C1 segment of cervical spinal cord (tissue), 14 donors: ENCODE measurements at places on chromosomes 13 and 19.
A peak's percentile ranks its signal among the peaks of the same experiment; 100 is the strongest.

GRCh38 chr13:27482983-27483382 is 32.6 kb upstream of the MTIF3 start:
- DNase-seq, result no peak

DNA sequence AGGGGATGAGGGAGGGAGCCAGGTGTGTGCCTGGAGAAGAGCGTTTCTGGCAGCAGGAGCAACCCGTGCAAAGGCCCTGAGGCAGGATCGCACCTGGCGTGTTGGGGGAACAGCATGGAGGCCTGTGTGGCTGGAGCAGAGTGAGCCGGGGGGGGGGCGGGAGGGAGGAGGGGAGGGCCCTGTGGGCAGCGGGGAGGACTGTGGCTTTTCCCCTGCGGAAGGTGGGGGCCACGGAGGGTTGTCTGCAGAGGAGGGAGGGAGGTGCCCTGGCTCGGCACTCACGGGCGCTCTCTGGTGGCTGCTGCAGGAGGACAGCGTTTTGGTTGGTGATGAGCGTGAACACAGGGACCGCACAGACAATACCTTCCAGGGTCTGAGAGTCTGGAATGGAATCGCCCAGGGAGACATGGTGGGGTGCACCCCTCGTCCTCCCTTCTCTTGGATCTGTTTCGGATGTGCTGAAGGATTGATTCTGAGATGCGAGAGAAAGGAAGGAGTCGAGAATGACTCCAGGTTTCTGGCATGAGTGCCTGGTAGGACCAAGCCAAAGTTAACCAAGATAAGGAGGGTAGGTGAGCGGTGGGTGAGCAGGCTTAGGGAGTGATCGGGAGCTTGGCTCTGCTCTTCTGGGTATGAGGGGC is 6.5 kb downstream of the RAB11B start:
- DNase-seq, result peak; percentile 23

GRCh38 chr13:98960606-98961502 is 17.0 kb downstream of the DOCK9 start:
- DNase-seq, result no peak

- no peak for DNase-seq
Observed at GRCh38 chr19:41978470-41978869, 15.6 kb downstream of the ATP1A3 start.

GRCh38 chr13:91228108-91228507 is 119.4 kb upstream of the MIR17HG start:
- DNase-seq, result no peak

DNA sequence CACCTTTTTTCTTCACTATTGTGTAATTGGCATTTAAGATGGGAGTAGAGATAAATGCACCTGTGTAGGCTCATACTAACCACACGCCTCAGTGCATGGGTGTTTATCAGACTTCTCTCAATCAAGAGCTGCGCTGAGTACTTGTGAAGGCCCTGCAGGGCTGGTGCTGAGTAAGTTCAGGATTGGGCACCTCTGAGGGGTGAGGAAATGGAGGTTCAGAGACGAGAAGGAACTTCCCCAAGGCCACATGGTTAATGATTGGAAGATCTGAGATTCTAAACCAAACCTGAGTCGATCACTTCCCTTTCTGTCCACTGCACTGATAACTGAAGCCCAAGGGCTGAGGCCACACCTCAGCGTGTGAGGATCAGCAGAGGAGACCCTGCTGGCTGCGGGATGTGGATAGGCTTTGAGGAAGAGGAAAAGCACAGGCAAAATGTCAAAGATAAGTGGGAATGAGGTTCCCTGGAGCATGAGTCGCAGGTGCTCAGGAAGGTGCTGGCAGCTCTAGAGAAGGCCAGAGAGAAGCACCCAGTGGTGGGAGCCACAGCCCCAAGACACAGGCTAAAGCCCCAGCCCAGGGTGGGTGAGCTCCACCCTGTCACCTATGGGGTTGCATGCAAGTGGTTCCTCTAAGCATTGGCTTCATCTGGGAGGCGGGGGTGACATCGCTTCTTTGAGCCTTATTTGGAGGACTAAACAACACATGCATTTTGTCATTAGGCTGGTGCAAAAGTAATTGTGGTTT is 32.3 kb upstream of the GJB6 start:
- no peak for DNase-seq

- no peak for DNase-seq
Observed at GRCh38 chr13:98305670-98306069, 128.6 kb upstream of the RNF113B start.

- DNase-seq, result no peak
Observed at GRCh38 chr13:19182536-19182935, 912 bp upstream of the TUBA3C start.

DNA sequence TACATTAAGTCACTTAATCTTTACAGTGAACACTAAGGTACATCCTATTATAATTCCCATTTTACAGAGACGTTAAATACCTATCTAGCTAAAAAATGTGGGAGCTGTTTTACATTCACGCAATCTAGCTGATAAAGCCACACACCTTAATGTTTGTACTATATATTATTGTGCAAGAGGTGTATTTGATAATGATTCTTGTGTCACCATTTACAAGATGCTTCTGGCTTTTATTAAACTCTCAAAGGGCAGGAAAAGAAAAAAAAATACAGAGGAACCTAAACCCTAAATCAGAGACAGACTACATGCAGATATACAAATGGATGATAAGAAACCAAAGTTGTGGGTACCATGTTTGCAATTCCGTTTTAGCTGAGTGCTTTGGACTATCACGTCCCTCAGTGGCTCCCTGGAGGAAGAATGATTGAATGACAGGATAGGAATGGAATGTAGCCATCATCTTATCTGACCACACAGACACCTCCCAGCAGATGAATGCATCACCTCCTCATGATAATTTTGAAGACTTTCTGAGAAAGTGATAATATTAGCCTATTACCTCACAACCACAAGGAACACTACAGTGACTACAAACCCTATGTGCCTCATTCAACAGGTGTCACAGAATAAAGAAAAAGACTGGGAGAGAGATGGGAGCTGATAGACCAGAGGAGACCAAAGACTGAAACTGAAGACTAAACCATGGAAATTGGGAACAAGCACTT is 230.5 kb upstream of the SERP2 start:
- no peak for DNase-seq

GRCh38 chr19:29767039-29767735 is 44.6 kb upstream of the CCNE1 start:
- DNase-seq, result no peak

DNA sequence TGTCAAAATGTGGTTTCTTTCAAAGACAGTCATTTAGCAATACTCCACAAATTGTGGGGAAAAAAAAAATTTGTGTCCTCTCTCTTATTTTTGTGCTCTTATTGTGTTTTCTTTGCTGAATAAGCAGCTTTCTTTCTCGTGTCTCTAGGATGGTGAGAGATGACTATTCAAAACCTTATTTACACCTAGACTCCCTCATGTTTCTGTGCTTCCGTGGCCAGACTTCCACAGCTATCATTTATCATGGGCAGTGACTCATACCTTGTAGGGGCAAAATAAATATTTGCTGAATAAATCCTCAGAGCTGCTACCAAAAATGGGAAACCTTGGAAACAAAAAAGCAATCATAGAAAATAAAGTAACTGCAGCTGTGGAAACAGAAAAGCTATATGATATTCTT is 204.9 kb upstream of the MIR17HG start:
- no peak for DNase-seq

GRCh38 chr19:16579381-16579780 is 7.2 kb upstream of the SLC35E1 start:
- DNase-seq, result no peak

GRCh38 chr13:32087955-32088747 is 56.6 kb downstream of the FRY start:
- DNase-seq, result no peak

DNA sequence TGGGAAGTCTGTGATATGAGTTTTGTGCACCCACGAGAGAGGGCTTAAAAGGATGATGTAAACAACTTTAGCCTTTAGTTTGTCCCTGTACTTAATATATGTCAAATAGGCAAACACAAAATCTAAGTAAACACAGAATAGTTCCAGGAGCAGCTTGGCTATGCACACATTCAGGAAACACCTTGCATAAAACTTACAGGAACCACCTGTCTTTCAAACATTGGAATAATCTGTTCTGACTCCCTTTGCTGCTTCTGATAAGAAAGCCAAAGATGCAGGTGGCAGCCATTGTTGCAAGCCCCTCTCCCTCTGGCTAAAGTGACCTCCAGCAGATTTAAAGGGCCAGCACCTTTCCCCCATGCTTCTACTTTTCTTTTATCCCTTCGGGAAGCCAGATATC is 4.7 kb downstream of the EEF1AKMT1 start:
- DNase-seq, result no peak

- no peak for DNase-seq
Observed at GRCh38 chr13:42412812-42413483, 141.0 kb downstream of the AKAP11 start.

- peak; percentile 51 for DNase-seq
Observed at GRCh38 chr19:34172661-34173192, 423 bp downstream of the LSM14A start.

DNA sequence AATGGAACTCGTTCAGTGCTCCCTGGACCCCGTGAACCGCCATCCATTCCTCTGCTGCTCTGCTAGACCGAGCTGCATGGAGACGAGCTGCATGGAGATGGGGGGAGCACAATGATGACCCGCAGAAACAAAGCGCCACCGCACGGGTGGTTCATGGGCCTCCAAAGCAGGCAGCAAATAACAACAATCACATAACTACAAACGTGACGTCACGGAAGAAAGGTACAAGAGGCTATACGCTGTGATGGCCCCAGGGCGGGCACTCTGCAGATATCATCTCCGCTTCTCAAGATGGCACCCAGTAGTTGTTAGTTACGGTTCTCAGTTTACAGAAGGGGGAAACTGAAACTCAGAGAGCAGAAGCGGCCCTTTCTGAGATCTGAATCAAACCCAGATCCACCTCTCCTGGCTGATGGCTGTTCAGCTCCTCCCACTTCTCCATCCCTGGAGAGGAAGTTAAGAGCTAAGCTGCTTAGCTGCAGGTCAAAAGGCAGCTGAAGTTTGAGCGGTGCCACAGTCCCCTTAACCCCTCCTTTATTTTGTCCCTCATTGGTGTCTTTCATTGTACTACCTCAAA is 1.7 kb downstream of the ATP13A1 start:
- DNase-seq, result no peak

DNA sequence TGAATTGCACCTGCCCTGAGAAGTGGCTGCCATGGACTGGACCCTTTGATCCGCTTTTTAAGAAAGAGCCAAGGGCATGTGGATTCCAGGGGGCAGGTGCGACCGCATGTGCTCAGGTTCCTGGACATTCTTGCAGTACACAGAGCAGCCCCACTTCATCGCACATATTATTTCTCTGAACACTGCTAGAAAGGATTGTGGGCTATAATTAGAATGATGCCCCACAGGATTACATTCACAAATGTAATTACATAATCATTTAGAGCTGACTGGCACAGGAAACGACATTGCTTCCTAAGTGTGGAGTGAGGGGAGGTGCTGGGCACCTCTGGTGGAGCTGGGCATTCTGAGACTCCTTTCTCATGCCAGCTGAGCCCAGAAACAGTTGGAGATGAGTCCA is 37.5 kb upstream of the VSTM2B start:
- no peak for DNase-seq

DNA sequence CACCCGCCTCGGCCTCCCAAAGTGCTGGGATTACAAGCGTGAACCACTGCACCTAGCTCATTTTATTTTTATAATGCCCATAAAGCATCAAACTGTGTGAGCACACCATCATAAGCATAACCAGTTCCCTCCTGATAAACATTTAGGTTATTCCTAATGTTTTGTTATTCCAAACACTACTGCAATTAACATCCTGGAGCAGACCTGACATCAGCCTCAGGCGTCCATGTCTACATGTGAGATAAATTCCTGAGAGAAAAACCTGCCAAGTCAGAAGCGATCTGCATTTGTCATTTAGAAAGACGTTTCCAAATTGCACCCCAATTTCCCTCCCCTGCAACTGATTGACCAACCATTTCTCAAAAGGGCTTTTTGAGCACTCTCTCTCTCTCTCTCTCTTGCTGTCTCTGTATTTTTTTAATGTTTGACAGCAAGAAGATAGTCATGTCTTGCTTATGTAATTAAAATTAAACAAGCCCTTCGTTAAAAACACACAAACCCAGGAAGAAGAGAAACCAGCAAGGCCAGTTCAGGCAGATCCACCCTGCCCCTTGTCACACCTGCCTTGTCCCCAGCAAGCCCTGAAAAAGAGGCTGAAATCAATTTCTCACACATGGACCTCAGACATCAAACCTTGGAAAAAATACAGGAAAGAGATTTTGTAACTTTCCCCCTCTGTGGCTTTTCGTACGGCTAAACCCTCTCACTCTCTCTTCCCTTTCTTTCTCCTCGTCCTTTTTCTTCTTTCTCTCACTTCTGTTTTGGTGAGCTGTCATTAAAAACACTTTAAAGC is 9.9 kb downstream of the LYPD3 start:
- DNase-seq, result no peak

DNA sequence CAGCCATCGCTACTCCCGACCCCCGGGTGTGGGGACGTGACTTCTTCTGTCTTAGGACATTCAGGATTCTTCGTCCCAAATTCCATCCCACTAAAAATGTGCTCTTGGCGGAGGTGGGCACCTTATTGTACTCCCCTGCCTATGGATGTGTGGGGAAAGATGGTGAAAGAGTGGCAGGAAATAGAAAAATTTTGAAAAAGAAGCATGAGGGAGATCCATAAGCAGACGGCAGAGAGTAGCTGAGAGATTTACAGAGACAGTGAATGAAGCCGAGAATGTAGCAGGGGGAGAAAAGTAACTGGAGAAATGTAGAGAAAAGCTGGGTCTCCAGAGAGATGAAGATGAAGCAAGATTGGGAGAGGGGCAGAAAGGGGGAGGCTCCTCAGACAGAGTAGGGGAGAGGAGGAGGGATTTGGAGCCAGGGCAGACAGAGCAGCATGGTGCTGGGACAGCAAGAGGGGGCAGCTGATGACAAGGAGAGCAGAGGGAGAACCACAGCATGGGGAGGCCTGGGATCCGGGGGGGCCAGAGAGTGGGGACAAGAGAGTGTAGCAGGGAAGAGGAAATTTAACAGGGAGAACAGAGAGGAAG is 843 bp downstream of the ZNF610 start:
- no peak for DNase-seq

- DNase-seq, result no peak
Observed at GRCh38 chr13:110610955-110611595, 4.3 kb upstream of the NAXD start.

DNA sequence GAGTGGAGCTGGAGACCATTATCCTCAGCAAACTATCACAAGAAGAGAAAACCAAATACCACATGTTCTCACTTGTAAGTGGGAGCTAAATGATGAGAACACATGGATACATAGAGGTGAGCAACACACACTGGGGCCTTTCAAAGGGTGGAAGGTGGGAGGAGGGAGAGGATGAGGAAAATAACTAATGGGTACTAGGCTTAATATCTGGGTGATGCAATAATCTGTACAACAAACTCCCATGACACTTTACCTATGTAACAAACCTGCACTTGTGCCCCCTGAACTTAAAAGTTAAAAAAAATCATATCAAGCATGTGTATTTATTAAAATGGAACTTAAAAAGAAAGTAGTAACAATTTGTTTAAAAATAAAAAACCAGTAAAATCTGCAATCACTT is 5.0 kb downstream of the SIGLEC14 start:
- DNase-seq, result no peak

GRCh38 chr19:48757741-48758144 is 2.4 kb downstream of the FGF21 start:
- no peak for DNase-seq

- DNase-seq, result no peak
Observed at GRCh38 chr19:48490981-48491792, 20.4 kb downstream of the LMTK3 start.

- no peak for DNase-seq
Observed at GRCh38 chr13:112111239-112111857, 44.4 kb downstream of the SOX1 start.

GRCh38 chr19:2049741-2050348 is 1.2 kb downstream of the MKNK2 start:
- peak; percentile 66 for DNase-seq
